ENCODE measurements at places on chromosomes 7 and 10.

GRCh38 chr7:69388452-69389137, 209.7 kb upstream of the AUTS2 start:
- no peak for DNase-seq

GRCh38 chr10:16820421-16820820, 3.2 kb upstream of the RSU1 start:
- DNase-seq: no peak

- no peak for DNase-seq
These were observed 133.0 kb upstream of the FAM20C start for GRCh38 chr7:59079-60016.

- DNase-seq: no peak
These were observed 94.9 kb upstream of the EEPD1 start for GRCh38 chr7:36058020-36058592.

- DNase-seq: no peak
These were observed 599.5 kb upstream of the DPP6 start for GRCh38 chr7:153452661-153453060.

All from dermis blood vessel endothelial cell (primary cell).